ENCODE measurements at places on chromosomes 7 and 10.

- no peak for ATAC-seq
These were observed 76.5 kb downstream of the ARL5B start for GRCh38 chr10:18735711-18736110.

GRCh38 chr7:2151237-2151636, 81.5 kb downstream of the MAD1L1 start:
- ATAC-seq: no peak

GRCh38 chr10:47123716-47124288, 176.2 kb upstream of the GDF10 start:
- no peak for ATAC-seq

DNA sequence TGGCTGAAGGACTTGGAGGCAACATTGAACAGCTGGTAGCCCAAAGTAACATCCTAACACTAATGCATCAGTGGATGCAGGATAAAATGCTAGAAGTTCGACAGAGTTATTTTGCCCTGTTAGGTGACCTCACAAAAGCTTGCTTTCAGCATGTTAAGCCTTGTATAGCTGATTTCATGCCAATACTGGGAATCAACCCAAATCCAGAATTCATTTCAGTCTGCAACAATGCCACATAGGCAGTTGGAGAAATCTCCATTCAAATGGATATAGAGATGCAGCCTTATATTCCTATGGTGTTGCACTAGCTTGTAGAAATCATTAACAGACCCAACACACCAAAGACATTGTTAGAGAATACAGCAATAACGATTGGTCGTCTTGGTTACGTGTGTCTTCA, 62.9 kb downstream of the CCSER2 start:
- ATAC-seq: no peak

DNA sequence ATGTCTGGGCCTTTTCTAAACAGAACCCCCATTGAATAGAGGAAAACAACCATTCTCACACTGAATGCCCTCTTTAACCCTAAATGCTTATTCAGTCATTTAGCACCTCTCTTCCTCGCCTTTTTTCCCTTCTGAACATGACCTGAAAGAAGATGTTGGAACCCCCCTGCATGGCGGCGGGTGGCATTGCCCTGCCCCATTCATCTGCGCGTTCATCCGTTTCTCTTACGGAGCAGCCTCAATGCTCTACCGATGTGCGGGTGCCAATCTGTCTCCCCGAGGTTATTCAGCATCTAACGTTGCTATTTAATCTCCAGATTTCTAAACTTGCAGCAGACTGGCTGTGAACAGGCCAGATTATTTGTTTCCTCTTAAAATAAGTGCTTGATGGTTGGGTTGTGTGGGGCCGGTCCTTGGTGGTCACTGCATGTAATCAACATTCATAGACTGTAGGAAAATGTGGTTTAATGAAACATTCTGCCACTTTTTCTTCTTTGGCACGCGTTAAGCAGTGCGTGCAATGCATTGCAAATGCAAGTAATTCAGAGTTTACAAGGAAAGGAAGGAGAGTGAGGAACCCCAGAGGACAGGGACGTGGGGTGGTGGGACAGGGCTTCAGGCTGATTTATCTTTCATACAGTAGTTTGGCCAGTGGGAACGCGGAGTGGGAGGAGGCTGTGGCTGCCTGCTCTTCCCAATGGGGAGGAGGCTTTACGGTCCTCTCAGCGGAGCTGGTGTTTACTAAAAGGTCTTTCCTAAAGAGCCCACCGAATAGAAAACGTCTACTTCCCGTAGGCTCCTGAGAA, 286.7 kb downstream of the DPP6 start:
- ATAC-seq: no peak

- ATAC-seq: no peak
These were observed 24.9 kb downstream of the SAMD9 start for GRCh38 chr7:93092757-93093370.

GRCh38 chr7:867406-868188, 8.8 kb upstream of the GET4 start:
- peak; percentile 90 for ATAC-seq

DNA sequence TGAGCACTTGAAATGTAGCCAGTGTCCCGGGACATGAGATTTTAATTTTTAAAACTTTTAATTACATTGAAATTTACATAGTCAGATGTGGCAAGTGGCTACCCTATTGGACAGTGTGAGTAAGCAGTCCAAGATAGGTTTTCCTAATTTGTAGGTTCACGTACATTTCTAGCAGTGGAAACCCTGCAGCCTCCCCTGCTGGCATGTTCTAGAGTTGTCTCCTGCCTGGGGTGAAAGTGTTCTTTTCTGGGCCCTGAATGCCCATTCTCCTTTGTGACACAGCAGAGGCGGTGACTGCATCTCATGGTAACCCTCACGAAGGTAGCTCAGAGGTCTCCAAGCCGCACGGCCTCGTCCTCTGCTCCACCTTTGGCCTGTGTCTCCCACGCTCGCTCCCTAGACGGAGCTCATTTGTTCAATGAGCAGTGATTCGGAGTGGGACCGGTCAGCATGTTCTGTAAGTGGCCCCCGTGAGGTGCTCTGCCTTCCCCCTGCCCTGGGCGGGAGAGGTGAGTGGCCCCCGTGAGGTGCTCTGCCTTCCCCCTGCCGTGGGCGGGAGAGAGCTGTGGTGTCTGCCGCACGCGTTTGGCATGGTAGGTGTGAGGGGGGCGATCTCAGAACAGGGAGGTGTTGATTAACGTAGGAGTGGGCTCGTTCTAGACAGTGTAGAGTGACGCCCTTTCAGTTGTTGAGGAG, 18.0 kb downstream of the WDR37 start:
- no peak for ATAC-seq

DNA sequence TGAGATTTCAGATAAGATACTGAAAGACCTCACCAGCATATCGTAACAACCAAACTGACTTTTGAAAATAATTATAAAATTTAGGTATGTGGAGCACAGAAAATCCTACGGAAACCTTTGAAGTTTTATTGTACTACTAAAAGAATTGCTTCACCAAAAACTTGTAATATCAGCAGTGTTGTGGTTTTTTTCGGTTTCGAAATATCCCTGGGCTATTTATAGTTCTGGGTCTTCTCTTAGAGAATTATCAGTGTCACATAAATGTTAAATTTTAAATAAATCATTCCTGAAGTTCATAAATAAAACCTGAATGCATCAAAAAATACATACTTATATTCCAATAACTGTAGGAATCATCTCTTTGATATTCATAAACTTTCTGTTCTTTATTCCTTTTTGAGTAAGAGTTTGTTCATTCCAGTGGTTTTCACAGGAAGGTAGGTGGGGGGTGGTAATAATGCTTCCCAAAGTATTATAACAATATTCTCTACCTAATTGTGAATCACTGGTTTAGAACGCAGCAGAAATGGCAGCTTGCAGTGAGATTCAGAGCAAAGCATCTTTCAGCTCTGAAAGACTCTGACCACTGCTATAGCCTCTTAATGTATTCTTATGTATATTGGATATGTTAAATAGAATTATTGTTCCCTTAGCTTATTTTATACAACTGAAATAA, 60.2 kb downstream of the ZNF277 start:
- ATAC-seq: no peak

- no peak for ATAC-seq
These were observed 120.0 kb downstream of the MKX start for GRCh38 chr10:27625452-27626211.

DNA sequence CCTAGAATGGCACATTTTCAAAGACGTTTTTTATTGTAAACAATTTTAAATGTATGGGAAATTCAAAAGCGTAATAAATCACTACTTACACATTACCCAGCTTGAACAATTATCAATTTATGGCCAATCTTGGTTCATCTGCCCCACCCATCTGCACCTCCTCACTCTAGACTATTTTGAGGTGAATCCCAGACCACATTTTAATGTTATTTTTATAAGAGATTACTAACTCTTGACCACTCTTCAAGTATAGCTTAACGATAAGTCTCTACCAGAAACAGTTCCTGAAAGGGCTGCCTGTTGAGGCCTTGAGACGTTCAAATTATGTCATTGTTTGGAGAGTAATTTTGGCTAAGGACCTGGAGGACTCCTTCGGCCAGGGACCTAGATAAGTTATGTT, 33.2 kb downstream of the ECHDC3 start:
- no peak for ATAC-seq

- ATAC-seq: peak; percentile 50
These were observed 32.5 kb upstream of the TRUB1 start for GRCh38 chr10:114905450-114905849.

DNA sequence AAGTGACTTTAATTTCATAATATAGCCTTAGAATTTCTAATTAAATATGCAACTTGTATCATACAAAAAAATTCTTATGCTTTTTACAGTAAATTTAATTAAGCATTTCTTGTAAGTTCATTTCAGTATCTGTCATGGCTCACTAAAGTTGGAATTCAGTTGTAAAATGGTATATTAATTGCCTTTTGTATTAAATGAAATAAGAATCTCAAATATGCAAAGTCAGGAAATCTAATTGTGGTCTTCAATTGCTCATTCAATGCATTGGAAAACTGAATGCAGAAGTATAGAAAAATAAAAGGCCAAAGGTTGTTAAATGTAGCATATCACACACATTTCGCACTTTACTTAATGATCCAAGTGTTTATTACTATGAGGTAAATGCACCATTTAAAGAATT, 189.5 kb downstream of the PHF14 start:
- no peak for ATAC-seq

- ATAC-seq: no peak
These were observed 33.0 kb downstream of the BRI3 start for GRCh38 chr7:98314469-98314868.

DNA sequence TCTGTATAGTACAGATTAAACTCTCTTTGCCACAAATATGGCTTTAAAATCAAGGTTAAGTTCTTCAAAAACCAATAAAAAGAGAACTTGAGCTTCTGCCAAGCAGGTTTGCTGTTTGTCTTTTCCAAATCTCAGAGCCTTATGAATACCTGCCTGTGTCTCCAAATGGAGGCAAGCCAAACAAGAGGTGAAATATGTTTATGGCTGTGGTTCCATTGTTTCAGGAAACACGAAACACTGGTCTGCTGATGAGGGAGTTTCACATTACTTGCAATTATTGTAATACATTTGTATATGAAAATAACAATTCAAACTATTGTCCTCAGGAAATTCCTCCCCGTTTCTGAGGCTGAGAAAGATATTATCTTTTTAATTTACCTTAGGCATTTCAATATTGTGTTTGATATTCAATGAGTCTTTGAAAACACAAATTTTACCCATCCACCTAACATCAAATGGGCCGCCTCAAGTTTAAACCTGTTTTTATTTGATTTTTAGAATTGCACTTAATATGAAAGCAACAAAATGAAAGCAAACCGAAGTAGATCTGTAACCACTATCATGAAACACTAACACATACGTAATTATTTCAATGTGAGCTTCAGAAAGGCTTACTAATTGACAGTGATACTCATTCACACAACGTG, 359.3 kb downstream of the HGF start:
- no peak for ATAC-seq

GRCh38 chr7:20223356-20223755, 6.2 kb upstream of the MACC1 start:
- no peak for ATAC-seq

GRCh38 chr10:110067960-110068770, 60.4 kb downstream of the ADD3 start:
- ATAC-seq: peak; percentile 77

GRCh38 chr7:142436601-142437000, 178.7 kb upstream of the PRSS58 start:
- ATAC-seq: no peak

DNA sequence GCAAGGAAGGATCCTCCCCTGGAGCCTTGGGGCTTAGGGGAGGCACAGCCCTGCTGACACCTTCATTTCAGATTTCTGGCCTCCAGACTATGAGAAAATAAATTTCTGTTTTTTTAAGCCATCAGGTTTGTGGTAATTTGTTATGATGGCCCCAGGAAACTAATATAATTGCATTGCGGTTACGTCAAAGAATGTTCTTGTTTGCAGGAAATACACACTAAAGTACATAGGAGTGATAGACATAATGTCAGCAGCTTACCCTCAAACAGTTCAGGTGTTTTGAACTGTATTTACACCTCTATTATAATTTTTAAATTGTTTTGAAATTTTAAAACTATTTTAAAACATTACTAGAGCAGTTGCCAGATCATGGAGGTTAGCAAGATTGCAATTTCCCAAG, 12.6 kb upstream of the FHIP2A start:
- no peak for ATAC-seq

DNA sequence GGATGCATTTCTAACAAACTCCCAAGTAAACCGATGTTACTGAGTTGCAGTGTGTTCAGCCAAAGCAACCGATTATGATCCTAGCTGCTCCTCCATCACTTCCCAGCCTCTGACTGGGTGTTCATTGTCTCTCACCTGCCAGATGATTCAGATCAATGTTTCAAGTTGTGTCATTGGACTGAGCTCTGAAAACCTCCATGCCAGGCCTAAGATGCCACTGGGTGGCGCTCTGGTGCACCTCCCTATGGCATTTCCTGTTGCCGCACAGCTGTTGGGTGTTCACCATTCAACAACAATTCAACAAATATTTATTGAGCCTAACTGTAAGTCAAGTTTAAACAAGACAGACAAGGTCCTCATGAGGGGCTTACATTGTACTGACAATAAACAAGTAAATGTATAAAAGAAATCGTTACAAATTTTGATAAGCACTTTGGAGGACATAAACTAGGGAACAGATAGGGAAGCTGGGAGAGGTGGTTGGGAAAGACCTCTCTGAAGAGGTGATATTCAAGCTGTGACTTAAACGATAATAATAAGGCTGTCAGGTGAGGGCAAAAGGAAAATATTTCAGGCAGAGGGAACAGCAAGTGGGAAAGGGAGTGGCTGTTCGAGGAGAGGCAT, 22.8 kb downstream of the RGR start:
- no peak for ATAC-seq

GRCh38 chr7:104862719-104863118, 151.3 kb upstream of the KMT2E start:
- ATAC-seq: no peak

DNA sequence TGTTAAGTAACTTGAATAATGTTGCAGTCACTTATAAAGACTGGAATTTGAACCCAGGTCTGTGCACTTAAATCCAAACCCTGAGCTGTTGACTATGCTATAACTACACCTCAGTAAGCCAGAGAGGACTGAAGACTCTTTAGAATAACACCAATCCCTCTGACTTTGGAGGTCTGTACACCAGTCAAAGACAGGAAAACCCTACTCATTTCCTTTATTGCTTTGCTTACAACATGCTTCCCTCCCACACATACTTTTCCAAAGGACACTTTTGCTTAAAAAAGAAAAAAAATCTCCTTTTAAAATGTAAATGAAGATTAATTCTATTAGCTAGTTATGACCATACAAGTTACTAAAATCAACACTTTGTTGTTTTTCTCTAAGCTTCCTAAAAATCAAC, 184.7 kb upstream of the KCTD7 start:
- ATAC-seq: no peak

GRCh38 chr7:142461437-142461836, 203.6 kb upstream of the PRSS58 start:
- ATAC-seq: no peak

- no peak for ATAC-seq
These were observed 43.1 kb upstream of the EMX2 start for GRCh38 chr10:117499248-117500105.

DNA sequence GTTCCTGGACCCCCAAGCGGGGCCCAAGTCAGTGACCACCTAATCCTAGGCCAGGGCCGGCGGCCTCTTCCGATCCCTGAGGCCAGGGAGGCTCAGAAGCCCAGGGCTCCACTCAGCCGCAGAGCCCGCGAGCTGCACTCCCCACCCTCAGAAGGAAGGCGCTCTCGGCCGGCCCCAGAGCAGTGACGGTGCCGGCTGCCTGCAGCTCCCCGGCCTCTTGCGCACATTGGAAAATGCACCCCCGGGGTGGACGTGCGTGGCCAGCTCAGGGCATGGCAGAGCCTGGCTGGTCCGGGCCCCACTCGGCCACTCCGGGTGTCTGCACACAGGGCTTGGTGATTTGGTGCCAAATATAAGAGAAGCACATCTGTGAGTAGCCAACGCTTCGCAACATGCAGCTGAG, 269.1 kb downstream of the PTPRN2 start:
- ATAC-seq: no peak

All from gastroesophageal sphincter (tissue), 4 donors.